Right cardiac atrium (tissue), 5 donors: ENCODE measurements at places on chromosomes 1 and 21. TPM values are rescaled to one million over a fixed set of nuclear protein-coding genes. Genes with fewer than 3 reads are reported as not detected.

- DNase-seq, result no peak
Measured at GRCh38 chr1:235946571-235946981, 79.9 kb upstream of the LYST start.

DNA sequence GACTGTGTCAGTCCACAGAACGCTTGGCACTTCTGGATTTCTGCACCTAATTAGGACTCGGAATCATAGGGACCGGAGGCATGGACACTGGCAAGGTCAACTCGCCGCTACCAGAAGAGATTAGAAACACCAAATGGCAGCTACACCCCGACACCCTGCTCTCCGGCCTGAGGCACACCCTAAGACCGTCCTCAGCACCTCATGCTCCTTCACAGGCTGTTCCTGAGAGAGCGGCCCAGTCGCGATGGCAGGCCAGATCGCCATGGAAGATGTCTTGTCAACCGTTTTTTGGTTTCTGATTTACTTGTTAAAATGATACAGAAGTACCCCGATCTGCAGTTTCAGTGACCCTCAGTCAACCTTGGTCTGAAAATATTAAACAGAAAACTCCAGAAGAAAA lies 46.8 kb downstream of the NPHP4 start:
- no peak for DNase-seq

GRCh38 chr1:11273595-11274234 lies 717 bp downstream of the UBIAD1 start:
- DNase-seq, result no peak

GRCh38 chr1:21647431-21648351 lies 21.5 kb downstream of the RAP1GAP start:
- peak; percentile 67 for DNase-seq

DNA sequence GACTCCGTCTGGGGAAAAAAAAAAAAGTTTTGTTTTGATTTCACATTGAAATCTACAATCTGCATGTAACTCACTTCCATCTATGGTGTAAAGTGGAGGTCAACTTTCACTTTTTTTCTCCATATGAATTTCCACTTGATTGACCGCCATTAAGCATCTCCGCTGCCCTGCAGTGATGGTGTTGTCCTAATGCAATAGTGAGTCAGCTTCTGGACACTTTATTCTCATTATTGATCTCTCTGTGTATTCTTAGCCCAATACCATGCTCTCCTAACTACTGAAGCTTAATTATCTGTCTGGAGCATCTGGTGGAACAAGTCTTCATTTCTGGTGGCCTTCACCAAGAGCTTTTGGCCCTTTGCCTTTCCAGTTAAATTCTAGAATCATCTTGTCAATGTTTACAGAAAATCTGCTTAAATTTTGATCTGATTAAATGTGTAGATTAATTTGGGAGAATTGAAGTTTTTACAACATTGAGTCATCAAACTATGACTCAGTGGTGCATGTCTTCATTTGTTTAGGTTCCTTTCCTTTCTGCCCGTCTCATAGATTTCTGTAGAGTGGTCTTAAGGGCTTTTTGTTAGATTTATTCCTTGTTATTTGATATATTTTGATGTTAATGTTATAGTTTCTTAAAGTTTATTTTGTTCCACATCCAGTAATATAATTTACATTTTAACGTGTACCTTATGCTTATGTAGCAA lies 181.5 kb downstream of the PRDM2 start:
- DNase-seq, result no peak

DNA sequence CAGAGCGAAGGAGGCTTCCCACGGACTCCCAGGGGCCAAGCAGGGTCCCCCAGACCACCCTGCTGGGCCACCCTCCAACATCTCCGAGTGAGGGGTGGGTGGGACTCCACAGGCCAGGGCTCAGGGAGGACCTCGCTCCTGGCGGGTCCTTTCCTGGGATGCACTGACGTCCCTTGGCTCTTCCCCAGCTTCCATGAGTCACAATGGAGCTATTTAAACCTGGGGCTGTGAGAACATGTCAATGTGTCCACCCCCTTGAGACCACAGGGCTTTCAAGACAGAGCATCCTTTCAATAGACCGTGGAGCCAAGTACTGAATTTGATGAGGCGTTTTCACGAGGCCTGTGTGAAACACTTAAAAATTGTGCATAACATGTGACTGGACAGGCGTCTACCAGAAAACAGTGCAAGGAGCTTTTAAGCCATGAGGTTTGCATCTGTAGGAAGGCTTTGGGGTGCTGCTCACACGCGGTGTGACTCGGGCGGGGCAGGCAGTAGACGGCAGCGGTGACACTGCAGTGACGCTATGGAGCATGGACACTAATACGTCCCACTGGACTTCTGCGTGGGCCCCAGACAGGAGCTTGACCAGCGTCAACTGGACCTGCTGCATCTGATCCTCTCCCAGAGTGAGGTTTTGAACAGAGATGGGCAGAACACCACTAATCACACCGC lies 24.1 kb upstream of the NPHP4 start:
- DNase-seq, result peak; percentile 33

- no peak for DNase-seq
Measured at GRCh38 chr1:49234988-49235387, 458.3 kb upstream of the BEND5 start.

- DNase-seq, result no peak
Measured at GRCh38 chr1:185341196-185341781, 24.2 kb upstream of the IVNS1ABP start.

DNA sequence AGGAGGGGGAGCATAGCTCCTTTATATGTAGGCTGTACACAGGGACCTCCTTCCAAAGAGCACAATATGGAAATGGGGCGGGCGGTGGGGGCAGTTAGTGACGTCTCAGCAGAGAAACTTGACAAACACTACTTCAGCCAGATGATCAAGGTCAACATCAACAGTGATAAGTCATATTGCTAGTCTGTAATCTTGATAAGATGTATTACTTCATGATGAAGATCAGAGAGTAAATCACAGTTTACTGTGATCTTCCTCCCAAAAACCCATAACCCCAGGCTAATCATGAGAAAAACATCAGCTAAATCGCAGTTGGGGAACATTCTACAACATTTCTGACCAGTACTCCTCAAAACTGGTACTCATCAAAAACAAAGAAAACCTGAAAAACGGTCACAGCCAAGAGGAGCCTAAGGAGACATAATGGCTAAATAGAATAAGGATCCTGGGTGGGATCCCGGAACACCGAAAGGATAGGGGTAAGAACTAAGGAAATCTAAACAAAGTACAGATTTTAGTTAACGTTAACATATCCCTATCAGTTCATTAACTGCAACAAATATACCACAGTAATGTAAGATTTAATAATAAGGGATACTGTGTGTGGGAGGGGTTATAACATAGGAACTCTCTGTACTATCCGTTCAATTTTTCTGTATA lies 20.2 kb downstream of the LPAR3 start:
- no peak for DNase-seq

- peak; percentile 55 for DNase-seq
Measured at GRCh38 chr1:82697965-82698364, 897.2 kb downstream of the ADGRL2 start.

- DNase-seq, result no peak
Measured at GRCh38 chr1:15260418-15261154, 13.6 kb downstream of the FHAD1 start.

GRCh38 chr1:76038287-76039004 lies 36.1 kb upstream of the ST6GALNAC3 start:
- no peak for DNase-seq

GRCh38 chr1:28118640-28119307 lies 30.4 kb upstream of the EYA3 start:
- DNase-seq, result no peak

GRCh38 chr1:160542303-160542945 lies 19.4 kb upstream of the SLAMF6 start:
- no peak for DNase-seq

GRCh38 chr1:232669981-232670747 lies 40.2 kb upstream of the SIPA1L2 start:
- DNase-seq, result no peak

DNA sequence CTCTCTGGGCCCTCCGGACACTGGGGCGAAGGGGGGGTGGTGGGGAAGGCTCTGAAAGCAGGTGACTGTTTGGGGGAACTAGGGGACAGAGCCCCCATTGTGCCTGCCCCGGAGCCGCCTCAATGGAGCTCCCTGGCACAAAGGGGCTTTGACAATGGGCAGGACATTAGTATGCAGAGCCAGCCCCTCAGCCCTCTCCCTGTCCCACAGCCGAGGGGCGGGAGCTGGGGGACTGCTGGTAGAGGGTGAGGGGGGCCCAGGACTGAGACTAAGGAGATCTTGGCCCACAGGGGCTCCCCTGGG lies 7.8 kb downstream of the KCNJ10 start:
- DNase-seq, result no peak

DNA sequence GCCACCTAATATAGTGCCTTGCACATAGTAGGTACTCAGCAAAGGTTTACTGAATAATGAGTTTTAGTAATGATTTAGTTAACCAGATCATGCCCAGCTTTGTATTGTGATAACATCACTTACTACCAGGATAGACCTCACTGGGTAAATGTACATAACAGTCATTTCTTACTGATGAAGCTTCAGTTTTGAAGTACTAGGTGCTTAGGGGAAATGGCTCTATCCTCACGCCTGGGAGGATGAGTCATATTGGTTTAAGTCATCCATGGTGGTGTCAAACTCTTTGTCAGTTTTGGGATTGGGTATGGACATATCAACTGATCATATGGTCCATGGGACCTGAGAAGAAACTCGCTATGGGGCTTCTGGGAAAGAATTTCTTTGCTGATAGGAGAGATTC lies 90.6 kb upstream of the USP24 start:
- DNase-seq, result no peak

- DNase-seq, result no peak
Measured at GRCh38 chr1:6700853-6701436, 671 bp downstream of the DNAJC11 start.

- no peak for DNase-seq
Measured at GRCh38 chr1:63653976-63654375, 60.8 kb downstream of the PGM1 start.

DNA sequence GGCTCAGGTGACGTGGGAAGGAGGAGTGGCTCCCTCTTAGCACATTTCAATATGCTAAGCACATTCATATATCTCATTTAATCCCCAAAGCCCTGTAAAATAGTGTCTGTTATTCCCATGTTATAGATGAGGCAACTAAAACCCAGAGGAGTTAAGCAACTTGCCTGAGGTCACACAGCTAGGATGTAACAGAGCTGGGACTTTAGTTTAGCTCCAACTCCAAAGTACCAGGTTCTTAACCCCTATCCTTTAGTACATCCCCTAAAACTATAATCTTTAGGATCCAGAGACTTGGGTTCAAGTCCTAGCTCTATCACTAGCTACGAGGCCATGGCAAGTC lies 48.5 kb downstream of the LGR6 start:
- no peak for DNase-seq

DNA sequence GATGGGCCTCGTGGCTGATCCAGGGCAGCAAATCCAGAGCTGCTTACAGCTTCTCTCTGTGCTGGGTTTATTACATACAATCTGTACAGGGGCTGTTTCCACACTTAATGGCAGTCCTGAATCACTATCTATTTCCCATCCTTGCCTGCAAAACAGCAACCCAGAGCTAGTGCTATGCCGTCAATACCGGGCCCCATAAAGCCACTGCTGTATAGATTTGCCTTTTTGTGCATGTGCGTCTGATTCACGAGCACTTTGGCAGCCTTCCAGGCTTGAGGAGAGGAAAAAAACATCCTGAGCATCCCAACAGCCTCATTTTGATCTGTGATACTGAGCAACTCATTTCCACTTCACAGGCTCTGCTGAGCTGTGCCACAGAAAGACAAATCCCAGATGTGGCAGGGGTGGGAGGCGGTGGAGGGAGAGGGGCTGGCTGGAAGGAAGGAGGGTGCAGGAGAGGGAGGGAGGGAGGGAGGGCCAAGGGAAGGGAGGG lies 65.2 kb upstream of the TARBP1 start:
- DNase-seq, result peak; percentile 59

DNA sequence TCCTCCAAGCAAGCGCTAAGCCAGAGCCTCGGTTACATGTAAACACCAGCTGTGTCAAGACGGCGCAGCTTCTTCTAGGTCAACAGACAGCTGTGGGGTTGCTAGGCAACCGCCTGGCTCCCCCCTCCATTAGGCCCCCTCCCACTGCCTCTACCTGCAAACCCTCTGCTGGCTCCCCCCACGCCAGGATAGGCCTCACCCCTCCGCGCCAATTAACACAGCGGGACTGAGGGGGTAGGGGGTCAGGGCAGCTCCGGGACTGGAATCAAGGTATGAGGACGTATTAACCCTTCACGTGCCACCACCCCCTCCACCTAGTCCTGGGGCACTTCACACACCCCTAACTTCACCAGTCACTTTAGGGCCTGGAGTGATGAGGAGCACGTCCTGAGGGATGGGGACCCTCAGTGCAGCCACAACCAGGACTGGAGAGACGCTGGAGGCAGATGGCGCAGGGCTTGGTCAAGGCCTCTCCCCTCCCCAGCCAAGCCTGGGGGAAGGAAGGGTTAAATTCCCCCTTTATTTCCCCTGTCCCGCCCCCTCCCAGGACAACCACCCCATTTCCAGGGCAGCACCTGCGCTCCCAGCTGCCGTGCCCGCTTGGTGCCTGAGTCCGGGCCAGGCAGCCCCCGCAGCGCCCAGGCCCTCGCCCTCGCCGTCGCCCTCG lies 37.4 kb upstream of the WASF2 start:
- peak; percentile 88 for DNase-seq

DNA sequence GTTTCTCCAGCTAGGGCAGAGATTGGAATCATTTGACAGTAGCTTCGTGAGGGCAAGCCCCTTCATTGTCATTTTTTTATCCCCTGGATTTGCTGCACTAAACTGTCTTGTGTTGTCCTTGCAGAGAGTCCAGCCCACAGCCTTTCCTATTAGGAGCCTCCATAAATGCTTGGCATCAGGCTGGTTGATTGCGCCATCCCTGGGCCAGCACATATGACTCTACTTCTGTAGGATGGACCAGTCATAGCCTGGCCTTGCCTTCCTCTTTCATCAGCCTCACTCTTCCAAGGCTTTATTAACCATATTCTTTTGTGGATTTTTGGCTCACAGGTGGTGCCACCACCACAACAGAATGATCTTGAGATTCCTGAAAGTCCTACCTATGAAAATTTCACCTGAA lies 31.4 kb downstream of the LY9 start:
- DNase-seq, result peak; percentile 54

GRCh38 chr1:163315773-163316374 lies 5.9 kb upstream of the NUF2 start:
- no peak for DNase-seq

- DNase-seq, result no peak
Measured at GRCh38 chr1:22712502-22713271, 2.0 kb downstream of the EPHB2 start.

- DNase-seq, result no peak
Measured at GRCh38 chr21:16040601-16041000, 310.8 kb downstream of the USP25 start.

The F3 gene
- 18.8 TPM for total RNA-seq

The HES5 gene
- total RNA-seq, result 0.61 TPM

The SPATA45 gene
- not detected for total RNA-seq

The MSH4 gene
- 0.68 TPM for total RNA-seq

The REN gene
- 0.51 TPM for total RNA-seq

The CELA2B gene
- total RNA-seq, result not detected

The WDR64 gene
- total RNA-seq, result not detected

The OVAAL gene
- total RNA-seq, result 0.69 TPM

The TRIM58 gene
- 0.25 TPM for total RNA-seq

The CMPK1 gene
- 77.1 TPM for total RNA-seq

The RAD54L gene
- 0.56 TPM for total RNA-seq

The CD1C gene
- not detected for total RNA-seq
